ENCODE measurements at places on chromosomes 13 and 19.
A peak's percentile ranks its signal among the peaks of the same experiment; 100 is the strongest.

- DNase-seq: no peak
Observed at GRCh38 chr19:4908360-4908759, 941 bp upstream of the UHRF1 start.

DNA sequence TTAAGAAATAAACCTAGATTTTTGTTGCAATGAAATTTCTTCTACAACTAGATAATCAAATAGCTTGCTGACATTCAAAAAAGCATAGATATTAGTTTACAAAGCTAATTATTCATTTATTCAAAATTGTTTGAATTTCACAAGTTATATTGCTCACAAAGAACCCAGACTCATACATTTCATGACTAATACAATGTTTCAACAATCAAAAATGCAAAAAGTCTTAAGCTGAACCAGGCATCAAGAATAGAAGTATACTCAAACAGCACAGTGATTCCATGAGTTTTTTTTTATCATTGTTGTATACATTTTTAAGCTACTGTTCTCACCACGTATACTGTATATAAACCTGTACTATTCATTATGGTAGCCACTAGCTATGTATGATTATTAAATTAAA is 51.0 kb downstream of the DIAPH3 start:
- DNase-seq: no peak

GRCh38 chr13:94115054-94115453 is 364.4 kb downstream of the DCT start:
- DNase-seq: no peak

DNA sequence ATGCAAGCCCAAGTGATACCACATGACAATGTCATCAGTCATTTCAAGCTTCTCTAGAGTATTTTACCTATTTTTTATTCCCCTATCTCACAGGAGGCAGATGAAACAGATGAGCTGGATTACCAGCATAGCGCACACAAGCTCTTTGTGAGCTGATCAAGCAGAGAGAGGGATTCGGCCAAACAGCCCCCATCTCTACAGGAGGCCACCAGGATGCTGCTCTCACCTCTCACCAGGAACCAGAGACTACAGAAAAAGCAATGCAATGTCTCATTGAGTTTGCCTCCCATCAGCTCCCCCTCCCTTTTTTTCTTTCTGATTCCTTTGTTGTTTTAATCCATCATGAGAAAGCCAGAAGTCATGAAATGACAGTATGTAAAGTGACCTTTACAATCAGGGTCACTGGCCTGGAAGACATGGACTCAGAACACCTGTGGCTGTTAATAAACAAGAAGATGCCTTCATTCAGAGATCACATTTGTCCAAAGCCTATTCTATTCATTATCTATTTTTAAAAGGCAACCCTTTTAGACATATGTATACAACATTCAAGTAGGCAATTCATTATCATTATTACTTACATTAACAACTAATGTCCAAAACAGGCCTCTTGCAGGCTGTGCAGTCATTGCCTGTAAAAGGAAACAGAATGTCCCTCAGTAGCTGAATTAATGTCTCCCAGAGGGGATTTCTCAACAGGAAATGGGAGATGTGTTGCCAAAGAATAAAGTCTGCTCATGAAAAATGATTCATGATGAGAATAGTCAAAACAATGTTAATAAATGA is 656.6 kb downstream of the TBC1D4 start:
- no peak for DNase-seq

- DNase-seq: no peak
Observed at GRCh38 chr19:7590256-7590655, 5.4 kb upstream of the CAMSAP3 start.

DNA sequence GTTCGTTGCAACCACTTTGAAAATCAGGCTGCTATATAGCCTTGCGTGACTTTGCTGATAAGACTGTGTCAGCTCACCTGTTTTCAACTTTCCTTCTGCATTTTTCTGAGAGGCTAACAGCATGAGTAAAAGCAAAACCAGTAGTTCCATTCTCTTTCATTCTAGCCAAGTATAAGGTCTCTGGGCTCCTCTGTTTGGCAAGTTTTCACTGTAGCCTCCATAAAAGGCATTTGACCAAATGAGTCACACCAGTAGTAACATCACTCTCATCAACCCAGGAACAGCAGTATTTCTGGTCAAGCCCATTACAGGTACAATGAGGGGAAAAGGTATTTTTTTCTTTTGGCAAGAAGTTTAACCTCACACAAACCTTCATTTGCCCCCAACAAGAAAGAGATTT is 1149.8 kb upstream of the MIR17HG start:
- no peak for DNase-seq

DNA sequence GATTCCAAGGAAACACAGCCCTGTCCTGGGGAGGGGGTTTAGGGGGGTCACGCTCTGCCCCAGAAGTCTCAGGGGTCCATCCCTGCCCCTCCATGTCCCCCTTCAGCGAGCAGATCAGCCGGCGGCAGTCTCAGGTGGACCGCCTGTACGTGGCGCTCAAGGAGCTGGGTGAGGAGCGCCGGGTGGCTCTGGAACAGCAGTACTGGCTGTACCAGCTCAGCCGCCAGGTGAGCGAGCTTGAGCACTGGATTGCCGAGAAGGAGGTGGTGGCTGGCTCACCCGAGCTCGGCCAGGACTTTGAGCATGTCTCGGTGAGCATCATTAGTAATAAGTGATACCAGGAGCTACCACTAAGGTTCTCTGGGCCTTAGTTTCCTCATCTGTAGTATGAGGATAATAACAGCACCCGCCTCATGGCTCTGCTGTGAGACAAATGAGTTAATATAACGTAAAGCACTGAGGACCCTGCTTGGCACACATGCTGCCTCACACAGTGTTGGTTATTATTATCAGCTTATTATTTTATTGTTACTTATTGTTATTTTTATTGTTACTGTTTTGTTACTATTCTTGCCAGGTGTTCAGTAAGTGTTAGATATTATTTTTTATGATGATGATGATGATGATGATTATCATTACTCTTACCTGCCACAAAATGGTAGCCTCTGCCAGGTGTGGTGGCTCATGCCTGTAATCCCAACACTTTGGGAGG is 20.5 kb upstream of the SHKBP1 start:
- no peak for DNase-seq

- peak; percentile 37 for DNase-seq
Observed at GRCh38 chr13:57056601-57057180, 84.0 kb upstream of the PRR20A start.

DNA sequence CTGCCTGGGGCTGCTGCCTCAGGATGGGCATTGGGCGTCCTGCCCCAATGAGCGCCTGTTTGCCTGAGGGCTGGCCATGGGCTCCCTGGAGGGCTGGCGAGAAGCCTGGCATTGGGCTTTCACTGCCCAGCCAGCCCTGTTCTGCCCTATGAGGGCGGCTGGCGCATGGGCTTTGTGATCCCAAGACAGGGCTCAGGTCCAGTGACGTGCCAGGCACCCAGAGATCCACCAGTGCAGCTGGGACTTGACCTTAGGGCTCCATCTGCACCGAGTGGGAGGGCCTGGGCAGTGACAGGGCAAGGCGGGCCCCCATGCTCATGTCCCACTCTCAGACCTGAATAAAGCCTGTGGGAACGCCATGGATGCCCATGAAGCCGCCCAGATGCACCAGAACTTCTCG is 34.3 kb downstream of the MAU2 start:
- DNase-seq: no peak

DNA sequence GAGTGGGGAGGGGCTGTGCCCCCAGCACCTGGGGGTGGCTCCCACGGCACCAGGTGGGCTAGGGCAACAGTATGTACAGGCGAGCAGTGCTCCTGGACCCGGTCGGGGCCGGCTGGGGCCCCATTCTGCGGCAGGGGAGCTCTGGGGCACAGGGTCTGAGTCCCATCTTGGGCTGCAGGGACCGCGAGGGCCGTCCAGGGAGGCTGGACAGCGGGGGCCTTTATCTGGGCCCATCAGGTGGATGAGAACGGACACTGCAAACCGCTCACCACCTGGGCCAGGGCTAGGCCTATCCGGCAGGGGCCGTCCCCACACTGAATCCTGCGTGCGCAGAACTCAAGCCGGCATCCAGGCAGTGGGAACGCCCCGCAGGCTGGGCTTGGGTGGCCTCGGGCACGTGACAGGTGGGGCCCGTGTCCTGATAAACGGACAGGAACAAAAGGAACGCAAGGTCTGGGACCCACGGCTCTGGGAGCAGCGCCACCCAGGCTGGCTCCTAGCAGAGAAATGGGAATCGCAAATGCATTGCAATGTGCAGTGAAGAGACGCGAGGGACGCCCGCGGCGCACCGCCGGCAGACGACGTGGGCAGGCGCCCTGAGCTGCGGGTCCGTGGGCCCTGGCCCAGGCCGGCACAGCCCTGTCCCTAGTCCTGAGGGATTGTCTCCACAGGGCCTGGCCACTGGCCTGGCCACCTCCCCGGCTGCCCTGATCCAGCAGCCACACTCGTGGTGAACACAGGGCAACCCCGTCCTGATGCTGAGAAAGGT is 29.7 kb downstream of the BTBD2 start:
- no peak for DNase-seq

DNA sequence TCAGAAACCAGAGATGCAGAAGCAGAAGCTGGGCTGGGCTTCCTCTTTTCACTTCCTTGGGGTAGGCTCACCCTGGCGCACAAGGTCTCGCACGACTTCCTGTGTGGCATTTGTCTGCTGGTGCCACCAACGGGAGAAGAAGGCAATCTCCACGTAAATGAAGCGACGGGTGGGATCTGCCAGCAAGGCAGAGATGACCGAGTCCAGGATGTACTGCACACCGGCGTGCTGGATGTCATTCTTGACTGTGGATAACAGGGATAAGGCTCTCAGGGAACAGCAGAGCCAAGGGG is 1.3 kb downstream of the MAN2B1 start:
- no peak for DNase-seq

GRCh38 chr13:40026174-40026585 is 370.7 kb downstream of the COG6 start:
- DNase-seq: no peak

DNA sequence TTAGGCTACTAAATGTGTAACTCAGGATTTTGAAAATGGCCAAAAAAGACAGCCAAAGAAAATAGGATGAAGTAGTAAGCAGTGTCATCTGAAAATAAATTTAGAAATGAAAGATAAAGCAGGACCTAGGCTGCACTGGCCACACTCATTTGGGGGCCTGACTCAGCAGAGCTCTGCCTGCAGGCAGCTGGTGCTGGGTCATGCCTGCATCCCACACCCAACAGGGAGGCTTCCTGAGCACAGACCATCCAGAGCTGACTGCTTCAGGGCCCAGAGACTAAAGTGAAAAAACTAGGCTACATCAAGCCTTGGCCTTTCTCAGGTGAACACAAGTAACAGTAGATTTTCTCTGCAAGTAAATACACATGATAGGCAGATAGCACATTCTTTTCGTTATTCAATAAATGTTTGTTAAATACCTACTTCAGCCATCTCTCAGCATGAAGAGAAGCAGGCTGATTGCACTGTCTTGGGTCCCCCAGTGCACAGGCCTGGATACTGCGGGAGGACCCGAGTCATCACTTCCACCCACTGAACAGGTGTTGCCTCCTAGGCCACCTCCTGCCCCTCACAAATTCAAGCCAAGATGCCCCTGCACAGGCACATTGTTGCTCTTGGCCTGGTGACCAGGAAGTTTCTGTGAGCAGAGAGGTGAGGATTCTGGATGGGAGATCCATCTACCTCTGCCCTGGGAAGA is 284.0 kb downstream of the OXGR1 start:
- DNase-seq: no peak

GRCh38 chr13:44437356-44438233 is 64.0 kb downstream of the SERP2 start:
- DNase-seq: peak; percentile 34

DNA sequence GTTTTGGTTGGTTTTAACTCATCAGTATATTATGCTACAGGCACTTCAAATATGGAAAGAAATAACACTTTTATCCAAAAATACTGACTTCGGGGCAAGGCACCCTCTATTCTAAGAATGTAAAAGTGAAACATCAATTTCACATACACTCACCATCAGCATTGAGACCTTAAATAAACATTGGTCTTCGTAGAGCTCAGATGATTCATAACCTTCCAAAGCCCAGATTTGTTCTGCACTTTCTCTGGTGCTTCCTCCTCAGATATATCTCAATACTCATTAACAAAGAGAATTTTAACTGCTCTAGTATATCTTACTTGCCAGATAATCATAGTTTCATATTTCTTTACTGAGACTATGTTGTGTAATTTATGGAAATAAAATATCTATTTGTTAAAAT is 794.3 kb downstream of the LIG4 start:
- DNase-seq: no peak

DNA sequence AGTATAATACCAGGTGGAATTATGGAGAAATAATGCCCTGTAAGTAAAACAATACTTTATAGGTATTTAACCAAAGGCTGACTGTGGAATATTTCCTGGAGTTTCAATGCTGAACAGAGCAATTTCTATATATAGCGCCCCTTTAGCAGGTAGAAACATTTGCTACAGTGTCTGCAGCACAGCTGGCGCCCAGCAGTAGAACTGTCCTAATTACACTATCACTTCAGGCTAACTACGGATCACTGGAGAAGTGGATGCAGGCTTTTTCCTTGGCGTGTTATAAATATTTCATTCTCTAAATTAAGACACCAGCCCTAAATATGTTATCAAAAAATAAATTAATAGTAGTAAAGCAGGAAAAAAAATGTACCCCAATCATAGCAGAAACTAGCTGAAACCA is 3.1 kb downstream of the SHISA2 start:
- DNase-seq: no peak

- DNase-seq: no peak
Observed at GRCh38 chr13:59997976-59998375, 165.8 kb downstream of the DIAPH3 start.

DNA sequence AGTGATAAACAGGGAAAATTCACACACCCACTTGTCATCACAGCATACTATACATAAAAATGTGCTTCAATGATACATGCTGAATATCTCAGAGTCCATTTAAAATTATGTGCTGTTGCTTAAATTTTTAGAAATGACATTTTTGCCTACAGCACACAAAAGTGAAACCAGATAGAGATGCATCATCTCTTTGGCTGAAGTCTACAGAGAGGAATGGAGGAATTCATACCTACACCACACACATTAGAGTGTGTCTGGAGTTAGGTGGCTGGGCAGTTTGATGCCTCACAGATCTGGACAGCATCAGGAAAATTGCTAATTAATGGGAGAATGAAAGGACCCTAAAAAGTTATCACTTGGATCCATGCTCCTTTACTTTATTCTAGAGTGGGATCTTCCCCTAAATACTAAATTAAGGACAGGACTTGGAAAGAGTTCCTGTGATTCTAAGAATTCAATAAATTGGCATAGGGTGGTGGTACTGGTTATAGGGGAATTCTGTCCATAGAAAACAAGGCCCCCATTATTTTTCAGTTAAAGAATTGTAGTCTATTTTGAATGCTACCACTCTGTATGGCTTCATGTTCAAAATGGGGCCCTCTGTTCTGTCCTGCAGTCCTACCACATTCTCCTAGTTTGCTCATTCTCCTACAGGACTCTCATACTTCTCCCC is 41.3 kb downstream of the RCBTB2 start:
- no peak for DNase-seq

DNA sequence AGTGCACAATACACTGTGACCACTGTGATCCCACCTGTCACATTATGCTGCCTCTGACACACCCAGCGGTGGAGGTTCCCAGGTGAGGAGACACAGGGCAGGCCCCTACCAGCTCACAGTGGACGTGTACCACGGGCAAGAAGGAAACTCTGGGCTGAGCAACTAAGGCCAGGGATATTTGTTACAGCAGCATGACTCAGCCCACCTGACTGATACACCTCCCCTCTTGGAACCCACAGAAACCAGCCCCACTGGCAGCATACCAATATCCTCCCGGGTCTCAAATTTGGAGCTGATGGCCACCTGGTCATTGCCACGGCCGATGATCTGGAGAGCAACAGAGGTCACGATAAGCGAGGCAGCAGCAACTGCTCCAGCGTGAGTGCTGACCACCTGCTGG is 14.9 kb downstream of the KLC3 start:
- DNase-seq: no peak

Data from NCI-H1930 (cell line).